Endothelial cell of umbilical vein (primary cell): ENCODE measurements at places on chromosomes 6 and 20.
A peak's percentile ranks its signal among the peaks of the same experiment; 100 is the strongest.

DNA sequence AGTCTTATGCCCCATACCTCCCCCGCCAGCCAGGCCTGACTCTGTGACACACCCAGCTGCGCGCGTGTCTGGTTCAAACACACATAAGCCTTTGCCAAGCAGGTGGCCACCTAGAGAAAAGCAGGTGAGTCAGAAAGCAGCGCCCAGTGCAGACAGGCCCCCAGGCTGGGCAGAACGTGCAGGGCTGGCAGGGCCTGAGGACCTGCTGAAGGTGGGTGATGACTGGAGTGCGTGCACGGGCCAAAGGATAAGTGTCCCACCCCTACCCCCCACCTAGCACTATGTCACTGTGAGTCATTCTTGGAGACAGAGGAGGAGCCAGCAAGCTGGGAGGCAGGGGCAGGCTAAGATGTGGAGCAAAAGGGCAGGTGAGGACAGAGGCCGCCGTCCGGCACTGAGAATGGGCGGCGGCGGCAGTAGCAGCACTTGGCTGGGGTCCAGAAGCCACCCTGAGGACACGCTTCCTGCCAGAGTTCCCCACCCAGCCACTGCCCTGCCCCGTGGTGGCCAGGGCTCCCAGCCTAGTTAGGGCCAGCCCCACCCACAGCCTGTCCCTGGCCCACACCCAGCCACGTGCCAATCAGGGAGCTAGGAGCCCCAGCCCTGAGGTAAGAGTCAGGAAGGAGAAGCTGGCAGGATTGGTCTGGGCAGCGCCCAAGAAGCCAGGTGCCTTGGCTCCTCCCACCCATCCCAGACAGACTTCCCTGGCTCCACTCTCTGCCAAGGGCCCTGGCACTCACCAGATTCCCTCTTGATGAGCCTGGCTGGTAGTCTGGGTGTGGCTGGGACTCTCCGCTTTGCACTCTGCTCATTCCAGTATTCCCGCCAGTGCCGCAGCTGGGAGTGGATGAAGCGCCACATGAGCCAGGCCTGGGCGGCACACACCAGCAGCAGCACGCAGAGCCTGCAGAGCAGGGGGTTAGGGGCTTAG lies 72.7 kb downstream of the TRAM2 start:
- peak; percentile 49 for DNase-seq

DNA sequence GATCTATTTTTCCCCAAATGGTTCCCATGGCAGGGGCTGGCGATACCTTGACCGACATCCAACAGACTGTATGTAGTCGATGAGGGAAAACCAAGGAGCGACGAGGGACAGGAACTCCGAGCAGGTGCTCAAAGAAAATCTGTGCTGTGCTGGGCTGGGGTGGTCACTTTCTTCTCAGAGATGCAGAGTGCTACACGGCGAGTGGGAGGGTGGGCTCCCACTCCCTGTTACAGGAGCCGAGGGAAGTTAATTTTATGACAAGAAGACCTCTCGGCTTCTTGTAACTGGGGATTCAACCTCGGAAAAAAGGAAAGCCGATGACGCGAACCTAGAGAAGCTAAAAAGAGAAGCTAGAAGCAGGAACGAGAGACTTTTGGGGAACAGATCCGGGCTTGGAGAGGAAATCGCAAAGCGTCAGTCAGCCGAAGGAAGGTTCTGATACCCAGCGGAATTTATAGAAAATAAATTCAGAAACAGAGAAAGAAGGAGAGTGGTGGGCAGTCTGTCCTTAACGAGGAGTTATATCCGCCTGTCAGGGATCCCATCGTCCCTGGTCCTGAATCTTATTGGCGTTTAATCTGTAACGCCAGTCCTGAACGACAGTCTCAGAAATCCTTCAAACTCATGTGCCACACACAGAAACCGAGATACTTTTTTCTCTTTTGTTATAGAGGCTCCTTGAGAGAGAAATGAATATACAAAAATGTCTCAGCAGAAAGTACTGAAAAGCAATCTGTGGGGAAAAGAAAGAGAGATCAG lies 84.6 kb upstream of the ZNF322 start:
- no peak for DNase-seq

GRCh38 chr6:30172681-30173080 lies 9.3 kb downstream of the TRIM15 start:
- no peak for DNase-seq

DNA sequence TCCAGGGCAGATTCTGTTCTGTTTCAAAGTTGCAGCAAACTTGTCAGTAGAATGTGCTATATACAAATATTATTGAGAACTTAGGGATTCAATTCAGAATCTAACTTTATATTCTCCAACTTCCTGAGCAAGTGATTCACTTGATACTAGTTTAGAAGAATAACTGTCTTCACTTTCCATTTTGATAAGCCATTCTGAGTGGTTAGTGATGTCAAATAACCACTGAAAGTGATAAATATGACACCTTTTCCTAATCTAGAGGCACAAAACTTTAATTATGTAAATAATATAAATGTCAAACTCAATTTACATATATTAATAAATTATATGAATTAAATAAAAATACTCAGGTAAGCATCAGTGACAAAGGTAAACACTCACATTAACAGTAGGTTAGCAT lies 20.5 kb upstream of the SIM1 start:
- DNase-seq: no peak

DNA sequence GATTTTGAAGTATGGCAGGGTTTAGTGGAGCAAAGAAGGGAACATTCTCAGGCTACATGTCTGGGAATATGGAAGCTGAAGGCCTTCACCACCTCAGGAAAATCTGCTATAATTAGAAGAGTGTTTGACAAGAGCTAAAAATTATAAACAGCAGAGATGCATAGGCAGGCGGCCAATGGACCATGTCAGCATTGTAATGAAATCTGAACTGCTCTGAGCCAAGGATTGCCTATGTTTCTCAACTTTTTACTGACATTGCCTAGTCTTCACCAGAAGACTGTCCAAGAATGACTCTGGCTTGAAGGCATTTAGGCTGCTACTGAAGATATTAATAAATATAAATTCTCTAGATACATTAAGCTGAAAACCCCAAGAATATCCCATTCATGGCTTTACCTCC lies 84.1 kb downstream of the C6orf52 start:
- DNase-seq: no peak

DNA sequence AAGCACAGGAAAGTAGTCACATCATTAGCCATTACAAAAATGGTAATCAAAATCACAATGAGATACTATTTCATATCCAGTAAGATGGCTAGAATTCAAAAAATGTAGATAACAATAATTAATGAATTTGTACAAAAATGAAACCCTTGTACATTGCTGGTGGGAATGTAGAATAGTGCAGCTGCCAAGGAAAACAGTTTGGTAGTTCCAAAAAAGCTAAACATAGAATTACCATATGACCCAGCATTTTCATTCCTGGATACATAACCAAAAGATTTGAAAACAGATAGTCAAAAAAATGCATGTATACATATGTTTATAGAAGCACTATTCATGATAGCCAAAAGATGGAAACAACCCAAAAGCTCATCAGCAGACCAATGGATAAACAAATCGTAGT lies 251.1 kb upstream of the RAB32 start:
- no peak for DNase-seq

DNA sequence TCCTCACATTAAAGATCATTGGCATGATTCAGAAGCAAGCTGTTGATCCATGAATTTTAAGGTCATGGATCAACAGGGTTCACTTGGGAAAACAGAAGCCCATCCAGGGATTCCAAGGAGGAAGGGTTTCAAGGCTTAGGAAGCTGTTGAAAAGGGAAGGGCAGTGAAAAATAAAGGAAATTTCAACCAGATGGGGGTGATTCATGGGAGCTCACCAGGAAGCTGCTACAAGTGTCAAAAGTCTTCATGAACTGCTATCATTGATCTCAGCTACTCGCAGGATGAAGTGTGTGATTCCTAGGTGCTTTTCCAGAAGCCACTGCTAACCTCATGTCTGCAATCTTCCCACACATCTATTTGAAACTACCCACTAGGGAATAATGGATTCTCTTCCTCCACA lies 26.2 kb downstream of the ADTRP start:
- no peak for DNase-seq

DNA sequence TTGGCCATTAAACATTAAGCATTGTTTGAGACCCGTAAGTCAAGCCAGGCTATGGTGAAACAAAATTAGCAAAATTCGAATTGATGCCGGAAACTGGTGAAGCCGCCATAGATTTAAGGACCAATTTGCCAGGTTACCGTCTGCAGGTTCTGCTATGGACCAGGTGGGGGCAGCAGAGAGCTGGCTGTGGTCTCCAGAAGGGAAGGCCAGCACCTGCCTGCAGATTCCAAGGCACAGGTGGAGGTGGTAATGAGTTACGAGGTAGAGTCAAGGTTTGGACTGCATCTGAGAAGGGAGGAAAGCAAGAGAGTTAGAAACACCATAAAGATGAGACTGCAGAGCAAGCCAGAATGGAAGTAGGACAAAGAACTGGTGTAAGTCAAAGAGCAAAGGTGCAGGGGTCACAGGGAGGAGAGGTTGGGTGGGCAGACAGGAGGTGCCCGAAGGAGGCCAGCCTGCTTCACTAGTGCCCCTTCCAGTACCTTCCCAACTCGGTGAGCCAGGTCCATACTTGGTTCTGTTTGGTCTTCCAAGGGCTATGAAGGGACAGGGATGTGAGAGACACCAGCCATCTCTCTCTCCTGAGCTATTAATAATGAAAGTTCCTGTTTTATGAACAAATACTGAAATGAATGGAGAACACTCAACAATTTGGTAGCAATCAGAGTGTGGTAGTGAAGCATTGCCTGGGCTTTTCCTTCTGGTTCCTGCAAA lies 131.6 kb upstream of the ESR1 start:
- DNase-seq: peak; percentile 46

DNA sequence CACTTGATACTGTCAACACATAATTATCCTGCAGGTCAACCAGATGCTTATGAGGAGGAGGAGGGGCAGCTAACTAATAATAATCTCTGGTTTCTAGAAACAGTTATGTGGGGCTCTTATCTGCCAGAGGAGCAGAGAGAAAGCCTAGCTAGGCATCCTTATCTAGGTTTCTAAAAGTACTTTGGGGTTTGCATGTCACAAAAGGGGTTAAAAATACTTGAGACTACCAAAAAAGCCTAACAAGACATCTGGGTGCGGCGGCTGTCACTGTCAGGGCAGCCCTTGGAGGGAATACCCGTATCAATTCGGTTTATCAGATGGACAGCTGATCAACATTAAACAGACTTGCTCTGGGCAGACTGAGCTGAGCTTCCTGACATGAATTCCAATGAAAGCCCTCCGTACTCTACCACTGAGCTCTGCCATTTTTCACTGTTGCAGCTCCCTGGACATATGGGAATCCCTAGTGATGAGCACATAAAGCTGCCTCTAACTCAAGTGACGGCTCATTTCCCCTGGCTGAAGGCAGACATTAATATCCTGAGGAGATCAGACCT lies 166.6 kb downstream of the PDSS2 start:
- no peak for DNase-seq

- DNase-seq: no peak
These were observed 73.7 kb downstream of the LYRM2 start for GRCh38 chr6:89564752-89565427.

DNA sequence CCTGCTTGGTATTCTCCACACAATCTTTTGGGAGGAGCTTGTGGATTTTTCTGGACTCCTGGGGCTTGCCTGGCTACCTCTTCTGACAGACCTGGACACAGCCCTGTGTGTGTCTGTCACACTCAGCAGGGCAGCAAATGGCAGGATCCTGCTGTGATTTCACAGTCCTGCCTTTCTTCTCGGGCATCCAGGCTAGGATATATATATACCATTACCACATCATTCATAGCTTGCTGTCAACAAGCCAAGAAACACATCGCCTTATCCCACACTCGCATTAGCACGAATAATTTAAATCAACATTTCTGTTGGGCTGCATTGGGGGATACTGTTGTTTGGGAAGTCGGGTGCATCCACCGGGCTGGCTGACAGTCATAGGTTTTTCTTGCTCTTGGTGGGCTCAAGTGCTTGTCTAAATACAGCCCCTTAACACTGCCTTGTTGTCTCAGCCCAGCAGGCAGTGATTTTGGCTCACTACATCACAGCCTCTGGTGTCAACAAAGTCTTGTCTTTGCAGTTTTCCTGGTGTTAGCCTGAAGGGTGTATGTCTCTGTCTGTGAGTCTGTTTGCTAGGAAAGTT lies 154.9 kb upstream of the FERMT1 start:
- peak; percentile 25 for DNase-seq

- peak; percentile 72 for DNase-seq
These were observed 14.9 kb downstream of the MAN1A1 start for GRCh38 chr6:119334535-119335264.

GRCh38 chr6:46299253-46299652 lies 128.5 kb upstream of the ENPP5 start:
- no peak for DNase-seq

GRCh38 chr20:48597521-48598302 lies 230.1 kb downstream of the PREX1 start:
- DNase-seq: no peak

DNA sequence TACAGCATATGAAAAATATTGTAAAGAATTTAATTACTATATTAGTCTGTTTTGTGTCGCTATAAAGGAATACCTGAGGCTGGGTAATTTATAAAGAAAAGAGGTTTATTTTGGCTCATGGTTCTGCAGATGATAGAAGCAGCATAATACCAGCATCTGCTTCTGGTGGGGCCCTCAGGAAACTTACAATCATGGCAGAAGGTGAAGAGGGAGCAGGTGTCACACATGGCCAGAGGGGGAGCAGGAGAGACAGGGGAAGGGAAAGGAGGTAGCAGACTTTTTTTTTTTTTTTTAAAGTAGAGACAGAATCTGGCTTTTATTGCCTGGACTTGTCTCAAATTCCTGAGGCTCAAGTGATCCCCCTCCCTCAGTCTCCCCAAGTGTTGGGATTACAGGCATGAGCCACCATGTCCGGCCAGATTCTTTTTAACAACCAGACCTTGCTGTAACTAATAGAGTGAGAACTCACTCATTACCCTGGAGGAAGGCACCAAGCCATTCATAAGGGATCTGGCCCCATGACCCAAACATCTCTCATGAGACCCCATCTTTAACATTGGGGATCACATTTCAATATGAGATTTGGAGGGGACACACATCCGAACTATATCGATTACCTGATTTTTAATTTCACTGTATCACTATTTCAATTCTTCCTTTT lies 64.6 kb downstream of the MAN1A1 start:
- DNase-seq: no peak

DNA sequence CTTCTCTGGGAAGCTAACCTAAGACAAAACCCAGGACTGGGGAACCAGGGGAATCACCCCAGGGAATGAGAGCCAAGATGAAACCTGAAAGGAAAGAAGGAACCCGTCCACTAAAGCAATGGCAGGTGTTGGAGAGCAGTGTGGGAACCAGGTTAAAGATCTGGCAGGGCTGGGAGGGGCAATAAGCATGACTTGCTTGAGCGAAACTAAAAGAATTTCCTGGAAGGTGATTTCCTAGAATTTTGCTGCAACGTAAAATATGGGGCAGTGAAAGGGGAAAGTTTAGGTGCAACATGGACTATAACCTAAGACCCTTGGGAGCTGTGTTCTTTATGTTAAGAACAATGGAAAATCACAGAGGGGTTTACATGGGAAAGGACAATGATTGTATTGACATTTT lies 126.2 kb upstream of the SSTR4 start:
- DNase-seq: no peak
